CD8-positive, alpha-beta T cell (primary cell): ENCODE measurements at places on chromosomes 4 and X.

DNA sequence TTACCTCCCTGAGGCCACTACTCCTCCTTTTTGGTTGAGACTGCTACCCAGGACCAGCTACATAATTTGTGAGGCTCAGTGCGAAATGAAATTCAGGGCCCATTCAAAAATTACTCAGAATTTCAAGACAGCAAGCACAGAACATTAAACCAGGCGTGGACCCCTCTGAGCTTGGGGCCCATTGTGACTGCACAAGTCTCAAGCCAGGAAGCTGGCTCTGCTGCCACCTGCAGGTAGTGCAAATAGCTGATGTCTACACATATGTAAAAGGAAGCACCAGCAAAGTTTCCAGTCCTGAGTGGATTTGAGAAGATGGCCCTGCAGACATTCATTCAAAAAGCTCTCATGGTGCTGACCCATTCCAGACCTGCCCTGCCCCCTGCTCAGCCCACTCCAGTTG lies 213.4 kb upstream of the LNX1 start:
- no peak for DNase-seq

DNA sequence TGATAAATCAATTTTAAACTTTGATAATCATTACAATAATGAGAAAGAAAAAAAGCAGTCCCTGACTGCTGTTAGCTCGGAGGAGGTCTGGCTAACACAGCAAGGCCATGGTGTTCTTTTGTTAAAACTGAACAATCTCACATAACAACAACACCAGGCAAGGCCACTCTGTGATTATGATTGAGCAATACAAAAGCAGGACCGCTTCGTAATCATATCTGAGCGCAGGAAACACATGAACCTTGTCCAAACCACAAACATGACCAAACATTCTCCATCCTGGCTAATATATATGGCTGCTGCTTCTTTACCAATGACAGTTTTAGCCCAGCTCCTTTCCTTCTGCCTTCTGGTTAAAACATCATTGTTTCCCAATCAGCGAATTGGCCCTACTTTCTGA lies 76.8 kb upstream of the DDX53 start:
- DNase-seq: no peak

- DNase-seq: no peak
These were observed 1060.5 kb upstream of the INTU start for GRCh38 chr4:126572264-126572663.

GRCh38 chrX:31337332-31337731 lies 265.5 kb upstream of the FTHL17 start:
- no peak for DNase-seq
